Activated T-helper 2 cell treated with anti-CD3 and anti-CD28 coated beads, Interferon-gamma antibody, Interleukin-2, Interleukin-4, amounts not matched to agents 10 μg/mL and 5 μg/mL and 100 μg/mL, durations not matched to agents 14 hours and 24 hours and 36 hours (primary cell): ENCODE measurements at places on chromosomes 4 and X. TPM values are rescaled to one million over a fixed set of nuclear protein-coding genes. Genes with fewer than 3 reads are reported as not detected.

DNA sequence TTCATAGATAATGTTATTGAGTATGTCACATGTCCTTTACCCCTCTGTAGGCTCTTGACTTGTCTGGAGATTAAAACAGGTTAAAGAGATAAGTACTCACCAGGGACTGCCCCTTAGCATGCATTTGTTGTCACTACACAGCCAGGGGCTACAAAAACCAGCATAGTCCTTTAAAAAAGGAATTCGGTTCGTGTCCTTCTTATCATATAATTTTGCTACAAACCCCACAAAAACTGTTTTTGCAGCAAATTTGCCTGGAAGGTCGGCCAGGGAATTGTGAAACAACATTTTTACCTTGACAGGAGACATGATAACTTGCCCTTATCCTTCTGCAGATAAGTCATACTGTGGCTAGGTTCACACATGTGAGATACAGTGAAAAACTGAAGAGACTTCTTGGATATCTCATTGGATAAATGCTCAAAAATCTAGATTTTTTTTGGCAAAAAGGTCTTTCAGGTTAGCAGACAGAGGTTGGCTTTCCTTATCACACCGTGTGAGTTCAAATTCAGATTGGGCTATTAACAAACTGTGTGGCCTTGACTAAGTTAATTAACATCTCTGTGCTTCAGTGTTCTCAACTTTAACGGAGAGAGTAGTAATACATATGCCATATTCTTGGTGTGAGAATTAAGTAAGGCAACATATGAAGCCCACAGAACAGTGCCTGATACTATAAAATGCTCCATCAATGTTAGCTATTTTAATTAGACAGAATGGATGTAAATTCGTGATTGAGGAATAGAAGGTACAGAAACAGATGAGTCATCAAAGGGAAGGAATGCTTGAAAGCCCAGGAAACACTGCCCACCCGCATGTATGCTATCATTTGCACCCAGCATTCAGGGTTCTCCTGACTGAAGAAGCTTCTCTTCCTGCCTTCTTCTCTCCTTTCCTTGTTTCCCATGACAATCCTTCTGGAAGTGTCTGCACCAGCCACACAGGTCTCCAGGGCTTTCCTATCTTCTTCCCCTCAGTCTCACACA is 30.0 kb downstream of the FAM9C start:
- DNase-seq, result no peak

The VGLL1 gene
- not detected in 2 replicates for total RNA-seq

- DNase-seq, result peak; percentile 30
These were observed 39.5 kb upstream of the CD40LG start for GRCh38 chrX:136608295-136608933.

DNA sequence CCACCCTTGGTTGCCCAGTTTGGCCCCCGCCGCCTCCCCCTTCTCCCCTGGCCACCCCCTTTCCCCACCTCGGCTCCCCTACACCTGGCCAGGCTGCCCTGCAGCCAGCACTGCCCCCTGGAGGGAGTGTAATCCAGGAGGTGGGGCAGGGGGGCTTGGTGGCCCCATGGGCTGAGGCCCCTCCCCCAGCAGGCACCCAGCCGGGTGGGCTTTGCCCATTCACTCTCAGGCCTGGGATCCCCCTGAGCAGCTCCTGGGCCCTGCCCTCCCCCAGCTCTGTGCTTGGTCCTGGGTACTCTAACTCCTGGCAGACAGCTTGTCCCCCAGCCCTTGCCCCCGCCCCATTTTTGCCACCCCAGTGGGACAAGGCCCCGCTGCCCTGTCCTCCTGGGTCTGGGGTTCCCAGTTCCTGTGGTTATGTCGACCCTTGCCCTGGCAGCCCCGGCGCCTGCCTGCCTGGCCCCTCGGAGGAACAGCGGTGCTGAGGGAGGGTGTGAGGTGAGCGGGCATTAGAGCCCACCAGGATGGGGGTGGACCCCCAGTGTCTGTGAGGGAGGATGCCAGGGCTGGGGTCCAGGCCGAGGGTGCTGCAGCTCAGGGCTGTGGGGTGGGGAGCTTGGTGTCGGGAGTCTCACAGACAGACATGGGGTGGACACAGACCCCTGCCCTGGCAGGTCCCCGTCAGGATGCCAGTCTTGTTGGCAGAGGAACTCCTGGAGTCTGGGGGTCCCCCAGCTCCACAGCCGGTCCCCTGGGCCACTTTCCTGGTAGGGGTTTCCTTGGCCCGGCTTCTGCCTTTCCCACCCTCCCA is 10.2 kb downstream of the NAT8L start:
- no peak for DNase-seq

- no peak for DNase-seq
These were observed 24.1 kb downstream of the AGTR2 start for GRCh38 chrX:116194649-116195048.

The GYPA gene
- total RNA-seq, result not detected in 2 replicates

The SORCS2 gene
- total RNA-seq, result 0.02 and 0.05 TPM in 2 replicates

GRCh38 chr4:687048-687970 is 1.6 kb downstream of the SLC49A3 start:
- DNase-seq, result no peak

DNA sequence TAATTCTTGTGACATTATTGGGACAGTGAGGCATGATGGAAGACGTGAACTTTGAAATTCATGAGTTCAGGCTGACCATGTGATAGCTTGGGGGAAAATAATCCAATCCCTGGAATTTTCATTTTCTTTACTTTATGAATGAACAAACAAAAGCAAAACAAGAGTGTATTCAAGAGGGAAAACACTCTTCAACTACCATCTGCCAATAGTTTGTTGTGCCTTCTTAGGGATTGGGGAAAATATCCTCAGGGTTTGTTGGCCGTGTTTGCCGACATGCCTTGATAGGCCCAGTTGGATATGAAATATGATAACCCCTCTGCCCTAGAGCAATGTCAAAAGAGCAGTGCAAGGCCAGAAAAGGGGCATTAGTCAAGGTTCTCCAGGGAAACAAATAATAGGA is 80.8 kb upstream of the CLNK start:
- DNase-seq, result no peak

The DRD5 gene
- not detected in 2 replicates for total RNA-seq

- DNase-seq, result no peak
These were observed 56.2 kb downstream of the LRRC66 start for GRCh38 chr4:51963841-51964517.

The PAGE5 gene
- total RNA-seq, result not detected in 2 replicates
